ENCODE measurements at places on chromosomes 4 and X. TPM values are rescaled to one million over a fixed set of nuclear protein-coding genes. Genes with fewer than 3 reads are reported as not detected.

GRCh38 chrX:48958635-48959094 is 1.3 kb upstream of the OTUD5 start:
- DNase-seq: peak; percentile 48

DNA sequence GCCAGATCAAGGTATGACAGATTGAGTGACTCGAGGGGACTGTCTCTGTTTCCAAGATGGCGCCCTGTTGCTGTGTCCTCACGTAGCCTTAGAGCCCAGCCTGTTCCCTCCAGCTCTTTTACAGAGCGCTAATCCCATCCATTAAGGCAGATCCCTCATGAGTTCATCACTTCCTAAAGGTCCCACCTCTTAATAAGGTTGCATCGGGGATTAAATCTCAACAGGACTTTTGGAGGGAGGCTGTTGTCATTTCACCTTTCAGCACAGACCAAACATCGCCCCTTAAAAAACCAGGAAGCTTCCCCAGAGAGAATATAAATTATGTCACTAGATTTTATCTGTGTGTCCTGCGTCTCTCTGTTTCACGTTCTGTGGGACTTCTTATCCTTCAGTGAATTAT is 32.6 kb upstream of the DHRSX start:
- no peak for DNase-seq

GRCh38 chrX:964831-965416 is 247.5 kb downstream of the CRLF2 start:
- DNase-seq: no peak

GRCh38 chr4:16764622-16765021 is 133.8 kb downstream of the LDB2 start:
- no peak for DNase-seq

DNA sequence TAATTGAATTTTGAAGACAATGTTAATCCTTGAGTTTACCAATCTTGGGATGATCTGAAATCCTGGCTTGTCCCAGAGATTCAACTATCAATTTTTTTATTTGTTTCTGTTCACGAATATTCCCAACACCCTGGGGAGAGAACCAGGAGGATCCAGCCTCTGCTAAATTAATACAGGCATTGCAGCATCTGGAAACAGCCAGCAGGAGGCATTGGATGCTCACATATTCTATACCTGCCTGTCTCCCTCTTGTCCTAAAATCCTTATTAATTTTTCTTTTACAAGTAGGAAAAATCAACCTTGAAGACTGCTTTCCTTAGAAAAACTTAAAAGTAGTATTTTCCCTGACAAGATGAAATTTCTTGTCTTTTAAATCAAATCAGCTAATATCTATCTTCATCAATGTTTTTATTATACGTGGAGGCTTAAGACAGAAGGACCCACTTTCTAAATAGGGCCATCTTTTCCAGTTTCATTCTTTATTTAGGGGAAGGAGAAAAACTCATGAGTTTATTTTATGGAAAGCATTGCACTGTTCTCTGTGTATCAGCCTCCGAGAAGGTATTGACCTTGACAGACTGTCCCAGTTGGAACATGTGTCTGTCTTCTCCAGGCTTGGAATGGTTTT is 102.4 kb downstream of the CLNK start:
- no peak for DNase-seq

GRCh38 chr4:105990933-105991332 is 95.7 kb downstream of the NPNT start:
- peak; percentile 81 for DNase-seq

DNA sequence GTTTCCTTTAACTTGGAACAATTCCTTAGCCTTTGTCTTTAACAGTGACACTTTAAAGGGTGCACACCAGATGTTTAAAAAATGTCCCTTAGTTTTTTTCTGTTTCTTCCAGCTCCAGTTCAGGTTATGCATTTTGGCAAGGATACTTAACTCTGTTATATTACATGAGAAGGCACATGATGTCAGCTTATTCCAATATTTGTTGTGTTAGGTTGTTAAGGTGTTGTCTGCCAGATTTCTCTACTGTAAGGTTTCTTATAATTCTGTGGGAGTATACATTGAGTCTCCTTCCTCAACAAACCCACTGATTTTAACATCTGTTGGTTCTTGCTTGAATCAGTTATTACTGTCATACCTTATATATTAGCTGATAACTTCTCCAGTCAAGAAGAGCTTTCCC is 33.3 kb downstream of the REST start:
- no peak for DNase-seq

DNA sequence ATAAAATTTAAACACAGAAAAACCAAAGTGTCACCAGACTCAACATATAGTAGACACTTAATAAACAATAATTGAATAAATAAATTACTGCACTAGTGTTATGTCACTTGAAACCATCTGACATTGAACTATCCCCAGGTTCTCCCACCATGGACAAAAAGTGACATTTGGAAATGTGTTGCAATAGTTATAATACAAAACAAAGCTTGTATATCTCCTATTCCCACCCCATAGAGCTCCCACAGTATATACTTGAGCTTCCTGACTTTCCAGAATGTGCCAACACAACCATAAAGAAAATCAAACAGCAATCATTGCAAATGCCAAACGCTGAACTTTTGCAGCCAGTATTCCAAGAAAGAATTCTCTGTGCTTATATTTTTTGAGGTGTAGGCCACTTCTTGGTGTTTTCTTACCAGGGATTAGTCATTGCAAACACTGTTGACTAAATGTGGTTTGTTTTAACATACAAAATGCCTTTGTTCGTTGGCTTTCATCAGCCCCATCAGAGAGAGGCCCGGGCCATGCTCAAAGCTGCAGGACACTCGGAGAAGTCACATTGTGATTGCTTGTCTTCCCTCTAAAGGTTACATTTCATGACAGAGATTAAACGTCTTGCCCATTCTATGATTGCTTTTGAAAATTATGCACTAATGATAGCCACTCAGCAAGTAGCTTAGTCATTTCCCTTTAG is 33.8 kb downstream of the PPARGC1A start:
- DNase-seq: no peak

DNA sequence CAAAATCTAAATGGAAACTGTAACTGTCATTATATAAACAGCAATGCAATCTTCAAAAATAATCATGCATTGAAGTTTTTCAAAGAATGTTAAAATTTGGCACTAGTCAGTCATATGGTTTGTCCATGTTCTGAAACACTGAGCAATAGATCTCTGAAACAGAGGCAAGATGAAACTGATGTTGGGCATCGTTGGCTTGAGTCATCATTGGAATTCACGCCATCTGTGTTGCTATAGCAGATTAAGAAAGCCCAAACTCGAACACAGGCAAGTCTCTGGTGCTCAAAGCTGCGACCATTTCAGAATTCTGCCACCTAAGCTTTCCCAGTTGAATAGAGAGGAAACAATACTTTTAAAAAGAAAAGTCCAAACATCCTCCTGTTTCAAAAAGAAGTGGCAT is 114.1 kb upstream of the PPARGC1A start:
- DNase-seq: no peak

Gene PCDH18
- total RNA-seq: 5.3 TPM

All from left cardiac atrium (tissue), 4 donors.